Epithelial cell of alveolus of lung (primary cell): ENCODE measurements at places on chromosomes 7 and 10. TPM values are rescaled to one million over a fixed set of nuclear protein-coding genes. Genes with fewer than 3 reads are reported as not detected.

The MNX1 gene
- total RNA-seq = not detected in 2 replicates

The PLAC9 gene
- 13.4 and 14.5 TPM in 2 replicates for total RNA-seq

The NRCAM gene
- total RNA-seq = 5.9 and 22.7 TPM in 2 replicates

The SPDYE5 gene
- not detected in 2 replicates for total RNA-seq

The PHF14 gene
- 18.9 and 21.5 TPM in 2 replicates for total RNA-seq

The CRTAC1 gene
- not detected in 2 replicates for total RNA-seq

The FAM180A gene
- total RNA-seq = 3.6 TPM in 1 of 2 replicates, not detected in the other

The KIAA1217 gene
- 3.7 and 5.6 TPM in 2 replicates for total RNA-seq

The AOAH gene
- total RNA-seq = not detected in 2 replicates

The SPDYE18 gene
- total RNA-seq = not detected in 2 replicates

The RALA gene
- 26.0 and 27.3 TPM in 2 replicates for total RNA-seq

The PLEKHS1 gene
- not detected in 2 replicates for total RNA-seq
